ENCODE measurements at places on chromosomes 5 and 9.
A peak's percentile ranks its signal among the peaks of the same experiment; 100 is the strongest.

GRCh38 chr9:120642129-120642770 is 62.3 kb upstream of the CDK5RAP2 start:
- DNase-seq: no peak

DNA sequence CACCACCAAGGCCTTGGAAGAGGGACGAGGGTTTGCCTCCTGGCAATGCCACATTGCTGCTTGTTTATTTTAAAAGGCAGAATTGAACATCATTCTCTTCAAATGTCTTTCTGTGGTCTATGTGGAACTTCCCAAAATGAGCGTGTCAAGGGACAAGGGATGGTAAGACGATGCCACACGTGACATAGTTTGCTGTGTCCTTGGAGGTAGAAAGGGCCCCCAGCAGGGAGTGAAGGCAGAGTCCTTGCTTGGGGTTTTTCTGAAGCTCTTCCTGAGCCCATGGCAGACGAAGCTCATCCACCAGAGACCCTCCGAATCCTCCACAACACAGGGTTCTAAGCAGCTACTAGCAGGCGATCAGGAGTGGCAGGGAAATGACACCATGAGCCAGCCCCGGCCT is 28.3 kb downstream of the PRRX2 start:
- no peak for DNase-seq

GRCh38 chr5:59123595-59124561 is 541.0 kb downstream of the RAB3C start:
- DNase-seq: no peak

DNA sequence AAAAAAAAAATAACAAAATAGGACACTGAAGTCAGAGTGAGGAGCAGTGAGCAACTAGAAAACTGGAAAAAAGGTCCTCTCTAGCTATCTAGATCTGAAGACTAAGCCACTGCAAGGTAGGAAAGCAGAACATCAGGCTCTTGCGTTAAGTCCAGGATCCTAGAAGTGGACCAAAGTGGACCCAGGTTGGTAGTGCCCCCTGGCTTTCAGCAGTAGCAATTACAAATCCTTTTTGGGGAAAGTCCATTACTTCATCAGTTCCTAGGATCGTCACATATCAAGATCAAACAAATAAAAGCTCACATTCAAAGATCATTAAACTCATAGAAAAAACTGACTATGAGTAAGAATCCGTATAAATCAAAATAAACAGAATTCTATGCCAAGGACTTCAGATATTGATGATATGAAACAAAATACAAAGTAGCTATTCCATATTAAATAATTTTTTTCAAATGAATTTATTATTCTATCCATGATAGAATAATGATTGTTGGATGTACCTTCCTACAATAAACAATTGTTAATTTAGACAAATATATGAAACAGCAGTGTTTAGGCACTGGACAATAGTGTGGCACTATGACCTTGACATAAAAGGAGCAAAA is 6.5 kb upstream of the RICTOR start:
- no peak for DNase-seq

GRCh38 chr9:72983512-72984225 is 30.8 kb upstream of the ALDH1A1 start:
- no peak for DNase-seq

GRCh38 chr5:56588131-56588487 is 227.2 kb upstream of the MAP3K1 start:
- no peak for DNase-seq

DNA sequence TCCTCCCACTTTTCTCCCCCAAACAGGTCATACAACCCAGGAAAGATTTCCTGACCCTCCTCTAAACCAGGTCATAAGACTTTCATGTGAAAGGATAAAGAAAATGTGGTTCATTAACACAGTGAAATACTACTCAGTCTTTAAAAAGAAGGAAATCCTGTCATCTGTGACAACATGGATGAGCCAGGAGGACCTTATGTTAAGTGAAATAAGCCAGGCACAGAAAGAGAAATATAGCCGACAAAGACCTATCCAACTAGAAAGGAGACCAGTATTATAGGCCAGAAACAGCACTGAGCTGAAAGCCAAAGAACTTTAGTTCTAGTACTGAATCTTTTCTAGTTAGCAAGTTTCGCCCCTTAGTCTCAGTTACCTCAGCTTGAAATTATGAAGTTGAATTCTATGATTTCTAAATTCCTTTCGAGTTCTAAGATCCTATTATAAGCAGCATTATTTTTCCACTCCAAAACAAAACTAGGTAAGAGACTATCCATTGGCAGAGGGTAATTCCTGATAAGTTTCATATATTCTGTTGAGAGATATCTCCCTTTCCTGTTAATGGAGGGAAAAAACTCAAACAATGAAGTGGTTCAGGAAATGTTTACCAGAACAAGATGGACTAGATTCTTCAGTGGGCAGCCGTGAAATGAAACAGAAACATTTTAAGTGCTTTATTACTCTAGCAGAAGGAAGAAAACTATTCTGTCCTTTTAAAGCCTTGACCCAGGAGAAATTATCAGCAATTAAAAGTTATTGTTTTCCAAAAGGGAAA is 42.5 kb downstream of the GNA14 start:
- no peak for DNase-seq

DNA sequence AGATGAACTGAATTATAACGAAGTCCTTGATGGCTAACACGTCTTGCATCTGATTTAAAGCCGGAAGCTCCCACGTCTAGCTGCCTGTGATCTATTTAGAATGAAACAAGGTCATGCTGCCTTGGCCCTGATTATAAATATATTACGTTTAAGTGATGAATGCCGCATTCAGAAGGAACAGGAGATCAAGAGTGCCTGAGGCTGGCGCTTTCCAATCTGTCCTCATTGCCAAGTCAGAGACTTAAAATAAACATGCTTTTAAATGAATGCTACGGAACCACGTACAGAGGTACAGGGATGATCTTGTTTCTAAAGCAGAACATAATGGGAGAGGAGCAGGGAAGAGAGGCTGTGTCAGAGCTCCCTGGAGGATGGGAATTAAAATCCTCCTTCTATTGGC is 292.8 kb downstream of the TLE1 start:
- DNase-seq: no peak

GRCh38 chr5:176381423-176381822 is 7.0 kb downstream of the NOP16 start:
- no peak for DNase-seq

GRCh38 chr9:110065532-110065931 is 142.4 kb downstream of the C9orf152 start:
- DNase-seq: no peak

DNA sequence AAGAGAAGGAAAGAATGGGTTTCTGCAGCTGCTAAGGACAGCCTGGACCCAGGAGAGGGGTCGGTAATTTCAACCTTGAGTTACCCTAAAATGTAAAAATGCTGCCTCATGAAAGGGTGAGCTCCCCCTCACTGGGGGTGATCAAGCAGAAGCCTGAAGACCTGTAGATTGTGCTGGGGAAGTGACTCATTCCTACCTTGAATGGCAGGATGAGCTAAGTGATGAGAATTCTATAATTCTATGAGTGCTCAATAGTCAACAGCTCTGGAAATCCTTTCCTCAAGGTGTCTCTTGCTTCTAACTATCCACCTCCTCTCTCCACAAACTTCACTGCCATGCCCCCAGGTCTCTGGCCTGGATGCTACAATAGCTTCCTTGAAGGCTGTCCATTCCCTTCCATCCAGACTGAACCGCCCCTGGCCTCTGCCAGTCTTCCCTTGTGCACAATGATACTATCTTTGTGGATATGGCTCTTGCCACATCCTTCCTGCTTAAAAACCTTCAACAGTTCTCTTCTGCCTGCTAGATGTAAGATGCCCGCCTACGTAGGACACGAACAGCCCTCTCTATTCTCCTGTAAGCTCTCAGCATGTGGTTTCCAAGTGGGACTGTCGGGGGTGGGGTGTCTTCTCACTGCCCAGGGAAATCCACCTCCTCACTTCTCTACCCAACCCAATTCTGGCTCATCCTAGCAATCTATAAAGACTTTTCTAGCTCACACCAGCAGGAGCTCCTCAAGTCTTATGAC is 50.6 kb downstream of the PTPN3 start:
- DNase-seq: no peak

GRCh38 chr9:35495984-35496383 is 6.1 kb downstream of the RUSC2 start:
- DNase-seq: no peak

- DNase-seq: no peak
Measured at GRCh38 chr5:147805030-147805454, 22.5 kb upstream of the JAKMIP2 start.

DNA sequence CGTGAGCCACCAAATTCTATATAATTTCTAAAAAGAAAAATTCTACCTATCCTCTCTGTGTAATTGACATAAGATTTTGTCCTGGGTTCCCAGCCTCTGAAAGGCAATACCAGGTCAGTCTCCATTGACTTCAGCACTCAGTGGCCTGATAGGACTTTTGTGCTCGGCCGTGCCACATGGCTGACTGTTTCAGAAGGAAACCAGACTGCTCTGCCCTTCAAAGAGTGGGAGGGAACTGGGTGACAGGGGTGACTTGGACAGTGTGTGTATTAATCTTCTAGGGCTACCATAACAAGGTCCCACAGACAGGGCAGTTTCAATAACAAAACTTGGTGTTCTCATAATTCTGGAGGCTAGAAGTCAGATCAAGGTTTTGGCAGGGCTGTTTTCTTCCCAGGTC is 43.0 kb downstream of the ARHGAP26 start:
- DNase-seq: no peak

DNA sequence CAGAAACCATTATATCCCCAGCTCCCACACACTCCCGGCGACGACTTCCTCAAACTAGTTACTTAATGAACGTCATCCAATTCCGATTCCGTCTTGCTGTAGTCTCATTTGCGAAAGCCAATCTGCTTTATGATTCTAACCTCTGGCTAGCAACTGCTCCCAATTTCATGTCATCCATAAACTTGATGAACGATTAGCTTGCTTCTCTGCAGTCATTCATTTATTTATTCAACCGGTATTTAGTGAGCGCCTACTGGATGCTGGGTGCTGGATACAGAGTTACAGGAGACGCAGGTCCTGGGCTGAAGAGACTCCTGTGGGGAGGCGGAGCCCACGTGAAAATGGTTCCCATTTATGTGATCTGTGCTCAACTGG is 46.2 kb downstream of the TSPAN17 start:
- DNase-seq: no peak

DNA sequence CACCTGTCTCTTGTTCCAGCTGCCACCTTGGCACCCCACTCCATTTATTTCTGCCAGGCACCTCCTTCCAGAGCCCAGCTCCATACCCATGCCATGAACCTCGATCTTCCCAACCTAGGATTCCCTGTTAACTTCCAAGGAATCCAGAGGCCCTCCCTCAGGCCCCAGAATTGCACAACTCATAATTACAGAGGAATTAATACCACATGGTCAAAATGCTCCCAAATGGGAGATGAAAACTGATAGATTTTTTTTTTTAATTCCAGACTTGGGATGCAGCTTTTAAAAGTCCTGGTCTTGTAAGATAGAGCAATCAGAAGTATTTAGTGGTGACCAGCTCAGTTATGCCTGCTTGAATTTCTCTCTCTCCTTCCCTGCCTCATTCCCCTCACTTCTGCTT is 96.2 kb upstream of the CCDC112 start:
- no peak for DNase-seq

DNA sequence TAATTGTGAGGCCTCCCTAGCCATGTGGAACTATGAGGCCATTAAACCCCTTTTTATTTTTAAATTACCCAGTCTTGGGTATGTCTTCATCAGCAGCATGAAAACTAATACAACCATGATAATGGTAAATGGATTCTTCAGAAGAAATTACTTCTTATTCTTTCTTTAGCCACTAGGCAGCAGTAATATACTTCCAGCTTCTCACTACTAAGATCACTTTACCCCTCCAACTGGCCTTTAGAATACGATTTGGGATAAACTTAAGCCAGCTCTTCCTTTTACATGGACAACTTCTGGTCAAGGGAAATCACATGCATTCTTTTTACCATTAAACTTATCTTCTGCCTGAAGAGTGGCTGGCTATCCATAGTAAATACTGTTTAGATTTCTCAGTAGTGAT is 355.4 kb downstream of the MAN2A1 start:
- no peak for DNase-seq

- peak; percentile 62 for DNase-seq
Measured at GRCh38 chr5:180313677-180314505, 22.0 kb upstream of the MAPK9 start.

DNA sequence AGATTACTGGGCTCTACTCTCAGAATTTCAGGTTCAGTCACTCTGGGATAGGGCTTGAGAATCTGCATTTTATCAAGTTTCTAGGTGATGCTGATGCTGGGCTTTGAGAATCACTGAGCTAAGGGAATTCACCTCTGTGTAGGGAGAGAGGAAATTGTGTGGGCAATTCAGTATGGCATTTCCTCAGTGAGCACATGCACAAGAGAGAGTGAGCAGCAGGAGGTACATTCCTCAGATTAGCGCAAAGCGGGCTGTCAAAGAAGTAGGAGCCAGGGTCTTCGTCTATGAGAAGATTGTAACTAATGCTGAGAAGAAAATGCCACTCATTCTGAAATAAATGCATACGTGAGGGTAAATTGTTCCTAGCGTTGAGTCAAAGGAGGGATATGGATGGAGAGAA is 175.9 kb downstream of the KIF4B start:
- no peak for DNase-seq

- DNase-seq: no peak
Measured at GRCh38 chr5:154039458-154039829, 677 bp downstream of the MFAP3 start.

DNA sequence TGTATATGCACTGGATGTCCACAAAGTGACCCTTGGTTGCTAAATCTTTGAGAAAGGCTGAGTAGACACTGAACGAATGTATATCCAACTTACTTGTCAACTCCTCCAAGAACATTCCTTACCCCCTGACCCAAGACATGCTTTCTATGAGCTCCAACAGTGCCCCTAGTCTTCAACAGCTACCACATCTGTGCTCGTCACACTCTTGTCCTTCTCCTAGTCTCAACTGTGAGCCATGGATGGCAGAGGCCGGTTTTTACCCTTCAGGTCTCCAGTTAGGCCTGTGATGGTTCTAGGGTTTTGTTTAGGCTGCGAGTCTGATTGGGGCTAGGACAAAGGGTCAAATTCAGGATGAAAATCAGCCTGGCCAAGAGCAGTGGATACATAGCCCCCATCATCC is 19.0 kb upstream of the GPX3 start:
- DNase-seq: no peak

GRCh38 chr9:111038331-111039230 is at the start of gene LPAR1:
Gene LPAR1, minus strand, starts transcription at chr9:111038470. Its CDS starts 66,353 bp downstream, at chr9:110972117.
- DNase-seq: no peak

- no peak for DNase-seq
Measured at GRCh38 chr9:37295796-37296195, 126.7 kb upstream of the GRHPR start.
